ENCODE measurements at places on chromosomes 12 and 14.

DNA sequence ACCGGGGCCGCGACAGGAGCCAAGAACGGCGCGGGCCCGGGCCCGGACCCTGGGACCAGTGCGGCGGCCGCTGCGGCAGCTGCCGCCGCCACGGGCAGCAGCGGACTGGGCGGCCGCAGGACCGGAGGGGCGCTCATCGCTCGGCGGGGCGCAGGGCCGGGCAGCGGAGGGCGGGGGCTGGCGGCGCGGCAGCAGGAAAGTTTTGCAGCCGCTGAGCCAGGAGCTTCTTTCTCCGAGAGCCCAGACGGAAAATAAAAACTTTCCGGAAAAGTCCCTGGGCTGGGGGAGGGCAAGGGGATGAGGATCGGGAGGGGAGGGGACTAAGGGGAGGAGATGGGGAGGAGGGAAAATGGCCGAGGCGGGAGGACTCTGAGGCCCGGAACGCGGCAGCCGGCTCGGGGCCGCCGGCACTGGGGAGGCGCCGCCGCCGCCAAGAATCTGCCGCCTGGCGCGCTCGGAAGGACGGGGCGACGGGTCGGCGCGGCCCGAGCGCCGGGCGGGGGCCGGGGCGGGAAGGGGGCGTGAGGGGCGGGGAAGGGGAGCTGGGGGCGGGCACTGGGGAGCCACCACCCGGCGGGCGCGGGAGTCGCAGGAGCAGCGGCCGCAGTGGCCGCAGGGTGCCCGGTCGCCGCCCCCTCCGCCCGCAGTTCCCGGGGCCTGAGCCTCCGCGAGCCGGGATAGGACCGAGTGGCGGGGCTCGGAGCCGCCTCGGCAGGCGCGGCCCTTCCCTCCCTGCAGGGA is at the start of gene PRKD1:
PRKD1 (minus strand) TSS at position 472 of the 741 bp plus-strand sequence.
- no peak for DNase-seq

GRCh38 chr12:95601091-95601961 is 50.0 kb upstream of the USP44 start:
- DNase-seq: no peak

- no peak for DNase-seq
These were observed 124.5 kb downstream of the KSR2 start for GRCh38 chr12:117844114-117844830.

- no peak for DNase-seq
These were observed at the start of gene KIF26A for GRCh38 chr14:104138098-104138717. TSS of gene KIF26A (plus strand) at chr14:104138587. CDS start at chr14:104138723, 136 bp downstream.

- no peak for DNase-seq
These were observed 112.6 kb downstream of the KCNK10 start for GRCh38 chr14:88210426-88210825.

- no peak for DNase-seq
These were observed at the start of gene GMPR2 for GRCh38 chr14:24232645-24233537. TSS of gene GMPR2 (plus strand) at chr14:24232929. CDS start at chr14:24233254, 325 bp downstream.

GRCh38 chr14:90837355-90837754 is 21.1 kb upstream of the TTC7B start:
- DNase-seq: no peak

- no peak for DNase-seq
These were observed 75.2 kb upstream of the PLEKHG3 start for GRCh38 chr14:64628940-64629408.

- no peak for DNase-seq
These were observed 102.5 kb upstream of the DIO2 start for GRCh38 chr14:80313806-80314205.

DNA sequence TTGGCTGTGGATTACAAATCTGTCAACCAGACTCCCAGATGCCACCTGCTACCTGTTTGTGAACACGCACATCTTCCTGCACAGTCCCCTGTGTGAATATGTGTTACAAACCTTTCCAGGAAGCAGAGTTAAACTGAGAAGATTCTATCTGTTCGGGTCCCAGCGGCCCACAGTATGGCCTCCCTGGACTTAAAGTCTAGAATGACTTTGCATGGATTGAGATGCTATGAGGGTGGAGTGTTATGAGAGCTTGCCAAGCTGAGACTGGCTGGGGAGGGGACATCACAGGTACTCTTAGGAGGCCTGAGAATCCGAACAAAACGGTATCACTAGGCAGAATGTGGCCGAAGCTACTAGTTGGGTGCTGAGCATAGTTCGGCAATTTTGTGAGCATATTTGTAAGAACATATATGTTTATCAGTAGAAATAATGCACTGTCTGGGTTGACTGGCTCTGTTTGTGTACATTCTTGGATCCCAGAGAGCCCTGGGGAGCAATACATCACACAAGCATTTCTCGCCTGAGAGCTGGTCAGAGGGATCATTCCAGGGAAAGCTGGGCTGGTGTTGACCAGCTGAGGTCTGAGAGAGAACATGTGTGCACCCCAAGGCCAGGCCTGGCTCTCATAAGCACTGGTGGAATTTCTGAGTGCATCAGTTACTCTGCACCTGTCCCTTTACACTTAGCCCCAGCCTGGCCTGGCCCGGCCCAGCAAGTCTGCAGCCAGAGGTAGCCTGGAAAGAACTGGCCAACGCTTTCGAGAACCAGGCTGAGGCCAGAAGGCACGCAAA is 29.8 kb upstream of the LTBP2 start:
- DNase-seq: no peak

- no peak for DNase-seq
These were observed 113.2 kb upstream of the TMEM132D start for GRCh38 chr12:130016986-130017385.

GRCh38 chr12:96383991-96384390 is 16.2 kb downstream of the CDK17 start:
- no peak for DNase-seq

- no peak for DNase-seq
These were observed 5.3 kb downstream of the MYH7 start for GRCh38 chr14:23430016-23430722.

- DNase-seq: no peak
These were observed 177.6 kb downstream of the CAND1 start for GRCh38 chr12:67446716-67447115.

DNA sequence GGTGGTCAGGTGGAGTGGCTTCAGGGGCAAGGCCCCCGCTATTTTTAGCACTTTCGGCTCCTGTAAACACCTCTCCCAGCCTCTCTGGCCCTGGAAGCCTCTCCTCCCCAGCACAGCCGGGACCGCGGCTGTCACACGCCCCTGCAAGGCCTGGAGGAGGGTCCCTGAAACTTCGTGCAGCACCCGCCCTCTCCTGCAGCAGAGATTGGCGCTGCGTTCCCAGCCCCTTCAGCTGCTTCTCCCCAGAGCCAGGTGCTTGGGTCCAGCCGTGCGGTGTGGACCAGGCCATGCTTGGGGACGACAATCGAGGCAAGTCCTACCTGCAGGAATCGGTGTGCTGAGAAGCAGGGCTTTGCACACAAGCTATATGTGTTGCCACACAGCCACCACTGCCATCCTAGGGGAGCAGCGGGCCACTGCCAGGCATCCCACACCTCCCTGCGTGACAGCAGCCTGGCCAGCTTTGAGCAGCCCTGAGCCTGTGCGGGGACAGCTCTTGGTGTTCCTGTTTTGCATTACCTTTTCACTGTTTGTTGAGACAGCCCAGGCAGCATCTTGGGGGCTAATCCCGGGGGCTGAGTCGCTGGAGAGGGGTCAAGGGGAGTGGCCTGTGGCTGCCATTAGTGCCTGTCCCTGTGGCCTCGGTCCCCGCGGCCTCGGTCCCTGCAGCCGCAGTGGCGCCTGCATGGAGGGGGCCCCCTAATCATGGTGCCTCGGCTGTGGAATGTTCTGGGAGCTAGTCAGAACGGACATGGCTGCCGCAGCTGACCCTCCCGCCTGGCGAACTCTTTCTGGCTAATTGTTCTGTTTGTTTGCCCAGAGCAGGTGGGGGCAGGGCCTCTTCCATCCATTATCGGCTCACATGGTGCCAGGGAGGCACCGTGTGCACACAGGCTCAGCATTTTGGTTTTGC is 27.6 kb upstream of the TRAF3 start:
- DNase-seq: no peak

DNA sequence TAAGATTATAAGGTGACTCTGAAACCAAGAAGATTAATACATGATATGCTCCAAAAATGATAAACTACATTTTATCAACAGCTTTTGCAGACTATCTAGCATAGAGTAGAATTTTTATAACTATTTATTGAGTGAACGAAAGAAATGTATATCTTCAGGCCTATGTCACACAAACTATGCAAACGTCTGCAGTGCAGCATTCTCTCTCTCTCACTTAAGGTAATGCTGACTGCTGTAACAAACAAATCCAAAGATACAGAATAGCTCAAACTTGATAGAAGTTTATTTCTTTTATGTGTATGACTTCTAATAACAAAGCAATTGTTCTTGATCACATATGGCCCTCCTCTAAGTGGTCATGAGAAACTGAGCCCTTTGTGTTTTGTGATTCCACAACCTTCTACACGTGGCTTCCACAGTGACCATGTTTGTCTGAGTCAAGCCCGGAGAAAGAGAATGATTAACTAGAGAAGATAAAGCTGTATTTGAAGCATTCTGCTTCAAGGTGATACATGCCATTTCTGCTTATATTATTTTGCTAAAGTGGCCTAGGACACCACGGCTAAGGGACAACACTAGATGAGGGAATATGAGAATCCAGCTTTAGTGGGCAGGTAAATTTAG is 1352.7 kb upstream of the TMEM132C start:
- DNase-seq: no peak

DNA sequence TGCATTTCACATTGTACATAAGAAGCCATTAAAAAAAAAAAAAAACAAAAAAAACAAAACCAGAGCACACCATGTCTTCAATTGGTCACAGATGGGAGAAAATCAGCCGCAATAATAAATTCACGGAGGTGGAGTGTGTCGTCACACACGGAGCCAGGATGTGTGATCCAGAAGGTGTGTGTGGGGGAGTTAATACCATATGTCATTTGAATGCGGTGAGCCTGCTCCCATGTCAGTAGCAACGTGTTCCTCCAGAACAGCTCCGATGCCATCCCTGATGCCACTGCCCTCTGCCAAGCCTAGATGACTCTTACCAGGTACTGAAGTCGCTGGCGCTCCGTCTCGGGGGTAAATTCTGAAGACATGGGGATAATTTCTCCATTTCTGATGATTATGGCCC is 197.8 kb downstream of the PPM1H start:
- DNase-seq: no peak

GRCh38 chr12:2297004-2297403 is 244.2 kb downstream of the CACNA1C start:
- no peak for DNase-seq

DNA sequence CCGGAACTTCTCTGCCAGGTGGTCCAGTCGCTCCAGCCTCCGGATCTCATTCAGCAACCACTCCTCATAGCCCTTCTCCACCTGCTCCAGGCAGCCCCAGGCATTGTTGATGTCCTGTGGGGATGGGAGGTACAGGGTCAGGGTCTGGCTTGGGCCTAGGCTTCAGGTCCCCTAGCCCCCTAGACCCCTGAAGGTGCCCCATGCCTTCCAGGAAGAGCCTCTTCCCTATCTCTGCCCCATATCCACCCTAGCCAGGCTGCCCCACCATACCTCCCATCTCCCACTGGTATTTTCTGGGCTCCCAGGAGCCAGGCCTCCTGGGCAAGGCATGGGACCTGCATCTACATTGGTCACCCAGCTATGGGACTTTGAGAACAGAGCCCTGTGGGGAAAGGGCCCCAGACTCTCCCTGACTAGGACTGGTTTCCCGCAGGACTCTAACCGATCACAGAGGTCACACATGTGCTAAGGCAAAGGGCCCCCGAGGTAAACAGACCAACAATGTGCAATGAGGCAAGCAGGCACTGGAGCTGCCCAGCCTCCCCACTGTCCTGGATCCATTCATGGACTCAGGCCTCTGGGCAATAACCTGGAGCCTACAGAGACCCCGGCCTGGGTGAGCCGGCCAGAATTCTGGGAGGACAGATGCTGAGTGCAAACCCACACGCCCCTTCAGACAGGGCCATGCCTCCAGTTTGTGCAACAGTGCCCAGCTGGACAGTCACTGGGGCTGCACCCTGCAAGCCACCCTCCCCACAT is 88.8 kb downstream of the ACTN1 start:
- no peak for DNase-seq

- no peak for DNase-seq
These were observed 45.4 kb upstream of the CCND2 start for GRCh38 chr12:4228122-4228580.

DNA sequence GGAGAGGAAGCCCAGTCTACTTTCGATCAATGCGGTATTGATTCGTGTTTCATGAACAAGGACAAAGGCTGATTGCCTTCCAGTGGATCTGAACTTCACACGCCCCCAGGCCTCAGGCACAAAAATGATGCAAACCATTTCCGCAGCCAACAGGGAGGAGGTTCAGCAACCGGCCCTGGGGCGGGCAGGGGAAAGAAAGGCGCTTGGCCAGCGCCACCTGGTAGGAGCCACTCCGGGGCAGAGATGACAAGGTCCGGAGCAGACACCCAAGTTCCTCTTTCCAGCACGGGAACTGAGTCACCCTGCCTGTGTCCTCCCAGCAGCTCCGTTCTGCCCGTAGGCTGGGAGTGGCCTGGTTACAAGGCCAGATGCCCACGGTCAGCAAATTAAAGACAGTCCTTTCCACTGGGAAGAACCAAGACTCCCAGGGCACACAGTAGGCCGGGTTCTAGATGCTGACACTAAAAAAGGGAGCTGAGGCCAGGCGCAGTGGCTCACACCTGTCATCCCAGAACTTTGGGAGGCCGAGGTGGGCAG is 136.3 kb downstream of the SCARB1 start:
- DNase-seq: peak; percentile 15

DNA sequence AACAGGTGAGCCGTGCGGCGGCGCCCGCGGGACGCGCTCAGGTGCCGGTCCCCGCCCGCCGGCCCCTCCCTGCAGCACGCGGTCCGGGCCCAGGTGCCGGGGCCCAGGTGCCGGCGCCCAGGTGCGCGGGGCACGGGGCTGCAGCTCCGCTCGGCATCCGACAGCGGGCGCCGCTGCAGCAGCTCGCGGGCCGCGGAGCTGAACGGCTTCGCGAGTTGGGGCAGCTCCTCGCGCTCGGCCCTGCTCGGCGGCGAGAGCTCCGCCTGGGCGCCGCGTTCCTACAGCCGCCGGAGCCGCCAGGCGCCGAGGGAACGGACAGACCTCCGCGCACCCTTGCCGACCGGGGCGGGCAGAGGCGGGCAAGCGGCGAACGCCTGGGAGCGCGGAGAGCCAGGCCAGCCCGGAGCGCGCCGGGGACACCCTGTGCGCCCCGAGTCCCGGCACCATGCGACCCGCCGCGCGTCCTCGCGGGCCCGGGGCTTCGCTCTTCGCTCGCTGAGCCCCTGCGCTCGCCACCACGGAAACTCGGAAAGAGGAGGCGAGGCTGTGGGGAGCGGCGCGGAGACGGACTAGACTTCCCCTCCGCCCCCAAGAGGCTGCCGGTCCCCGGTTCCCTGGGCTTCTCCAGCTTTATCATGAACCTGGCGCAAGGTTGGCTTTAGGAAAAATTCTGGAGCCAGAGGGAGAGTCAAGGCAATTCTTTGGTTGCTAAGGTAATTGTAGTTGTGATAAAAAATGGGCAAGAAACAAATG is at the start of gene RGS6:
RGS6 (plus strand) TSS at position 201 of the 753 bp plus-strand sequence.
- no peak for DNase-seq

GRCh38 chr12:2211119-2211518 is 158.3 kb downstream of the CACNA1C start:
- DNase-seq: no peak

DNA sequence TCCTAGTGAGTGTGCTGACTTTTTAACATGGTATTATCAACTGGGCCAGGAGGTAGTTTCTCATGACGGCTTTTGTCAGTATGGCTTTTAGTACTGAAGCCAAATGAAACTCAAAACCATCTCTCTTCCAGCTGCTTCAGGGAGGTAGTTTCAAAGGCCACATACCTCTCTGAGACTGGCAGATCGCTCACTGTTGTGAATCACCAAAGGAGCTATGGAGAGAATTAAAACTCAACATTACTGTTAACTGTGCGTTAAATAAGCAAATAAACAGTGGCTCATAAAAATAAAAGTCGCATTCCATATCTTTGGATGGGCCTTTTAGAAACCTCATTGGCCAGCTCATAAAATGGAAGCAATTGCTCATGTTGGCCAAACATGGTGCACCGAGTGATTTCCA is 141.1 kb downstream of the HMGA2 start:
- no peak for DNase-seq
